GOT3 (cell line): ENCODE measurements at places on chromosomes 5 and 9.

- no peak for DNase-seq
These were observed 208.6 kb downstream of the MPDZ start for GRCh38 chr9:13070612-13071595.

DNA sequence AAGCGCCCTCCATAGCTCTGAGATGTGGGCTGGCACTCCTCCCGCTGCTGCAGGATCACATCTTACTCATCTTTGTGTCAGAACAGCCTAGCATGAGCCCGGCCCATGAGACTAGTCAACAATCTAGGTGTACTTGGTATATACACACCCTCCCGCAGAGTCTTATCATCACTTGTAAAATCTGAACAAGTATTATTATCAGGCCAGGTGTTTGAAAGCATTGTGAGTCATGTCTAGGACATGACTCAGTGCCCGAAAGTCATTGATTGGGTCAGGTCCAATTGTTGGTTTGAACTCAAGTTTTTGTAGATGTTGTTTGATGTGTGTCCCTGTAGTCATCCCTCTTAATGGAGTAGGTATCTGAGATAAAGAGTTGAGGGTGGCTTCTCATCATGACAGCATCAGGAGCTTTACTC, 108.7 kb downstream of the CFAP90 start:
- no peak for DNase-seq

- DNase-seq: no peak
These were observed at the start of gene PCDHA5 for GRCh38 chr5:140821375-140822280. TSS of gene PCDHA5 (plus strand) at chr5:140821613.

GRCh38 chr5:142897328-142897727, 127.2 kb downstream of the ARHGAP26 start:
- DNase-seq: no peak

- no peak for DNase-seq
These were observed 253.8 kb downstream of the KDM4C start for GRCh38 chr9:7011395-7012067.
